ENCODE measurements at places on chromosomes 1 and 21.

DNA sequence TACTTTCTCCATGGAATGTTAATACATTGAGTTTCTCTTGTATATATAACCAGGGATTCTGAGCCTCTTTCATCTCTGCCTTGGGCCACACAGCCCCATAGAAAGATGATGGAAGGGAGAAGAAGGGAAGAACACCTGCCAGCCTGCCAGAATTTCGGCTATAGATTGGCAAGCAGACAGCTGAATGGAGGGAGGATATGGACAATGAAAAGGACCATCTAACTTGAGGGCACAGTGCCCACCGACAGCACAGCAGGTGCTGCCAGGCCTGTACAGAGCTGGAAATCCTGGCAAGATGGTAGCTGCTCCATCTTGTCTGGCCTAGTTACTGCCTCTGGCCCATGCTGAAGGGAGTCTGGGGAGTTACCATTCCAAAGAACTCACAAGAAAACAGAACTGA, 244.3 kb downstream of the FGGY start:
- no peak for DNase-seq

- DNase-seq = no peak
These were observed 148.9 kb upstream of the ZNF648 start for GRCh38 chr1:182210417-182210816.

- no peak for DNase-seq
These were observed 97.1 kb upstream of the ESRRG start for GRCh38 chr1:216820345-216820744.

GRCh38 chr1:90204780-90205179, 209.9 kb downstream of the ZNF326 start:
- DNase-seq = no peak

DNA sequence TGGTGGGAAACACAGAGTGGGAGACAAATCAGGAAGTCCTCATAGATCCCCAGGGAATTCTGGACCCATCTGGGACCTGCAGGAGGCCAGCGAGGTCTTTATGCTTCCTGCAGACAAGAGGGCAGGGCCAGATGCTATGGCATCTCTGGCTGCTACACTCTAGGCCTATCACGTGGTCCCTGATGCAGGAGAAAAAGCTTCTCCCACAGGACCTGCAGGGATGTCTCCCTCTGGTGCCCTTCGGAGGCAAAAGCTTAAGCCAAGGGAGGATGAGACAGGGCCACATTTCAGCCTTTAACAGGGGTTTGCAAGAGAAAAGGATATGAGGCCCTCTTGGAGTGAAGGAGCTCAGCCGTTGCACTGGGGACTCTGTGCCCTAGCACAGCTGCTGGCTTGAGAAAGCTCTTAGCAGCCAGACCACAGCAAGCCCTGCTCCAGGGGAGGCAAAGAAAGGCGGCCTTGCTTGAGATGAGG, 243.0 kb downstream of the C1orf94 start:
- DNase-seq = no peak

DNA sequence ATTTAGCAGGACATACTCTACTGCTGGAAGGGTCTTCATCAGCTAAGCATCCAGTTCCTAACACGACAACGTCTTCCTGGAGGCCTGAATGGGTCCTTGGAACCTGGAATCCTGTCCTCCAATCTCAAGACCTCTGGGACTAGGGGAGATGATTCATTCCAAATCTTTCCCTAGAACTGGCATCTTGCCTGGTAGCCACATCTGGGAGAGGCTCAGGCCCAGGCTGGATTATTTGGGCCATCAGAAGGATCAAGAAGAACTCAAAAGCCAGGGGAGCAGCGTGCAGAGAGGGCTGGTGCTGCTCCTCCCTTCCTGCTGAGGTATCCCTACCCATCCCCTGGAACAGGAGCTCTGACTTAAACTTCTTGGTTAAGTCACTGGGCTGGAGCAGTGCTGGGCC, 2.8 kb upstream of the PHLDA3 start:
- DNase-seq = no peak

DNA sequence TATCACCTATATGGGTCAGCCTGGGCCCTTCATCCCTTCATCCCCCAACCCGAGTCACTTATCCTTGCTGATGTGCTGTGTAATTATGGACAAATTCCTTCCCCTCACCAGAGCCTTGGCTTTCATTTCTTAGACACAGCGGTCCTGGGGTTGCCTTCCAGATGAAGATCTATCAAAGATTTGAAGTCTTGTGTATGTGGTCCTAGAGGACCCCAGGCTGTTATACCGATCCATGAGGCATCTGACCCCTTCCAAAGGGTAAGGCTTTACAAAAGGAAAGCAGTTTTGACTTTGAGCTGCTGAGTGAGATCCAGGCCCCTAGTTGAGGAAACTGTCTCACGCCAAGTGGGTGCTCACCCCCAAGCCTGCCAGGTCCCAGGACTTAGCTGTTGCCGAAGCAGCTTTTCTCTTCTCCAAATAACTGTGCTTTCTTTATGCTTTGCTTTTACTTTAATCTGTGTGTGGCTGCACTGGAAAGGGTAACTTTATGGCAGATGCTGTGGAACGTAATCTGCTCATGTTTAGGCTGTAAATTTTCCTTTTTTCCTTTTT, 37.6 kb downstream of the MAN1C1 start:
- DNase-seq = no peak

DNA sequence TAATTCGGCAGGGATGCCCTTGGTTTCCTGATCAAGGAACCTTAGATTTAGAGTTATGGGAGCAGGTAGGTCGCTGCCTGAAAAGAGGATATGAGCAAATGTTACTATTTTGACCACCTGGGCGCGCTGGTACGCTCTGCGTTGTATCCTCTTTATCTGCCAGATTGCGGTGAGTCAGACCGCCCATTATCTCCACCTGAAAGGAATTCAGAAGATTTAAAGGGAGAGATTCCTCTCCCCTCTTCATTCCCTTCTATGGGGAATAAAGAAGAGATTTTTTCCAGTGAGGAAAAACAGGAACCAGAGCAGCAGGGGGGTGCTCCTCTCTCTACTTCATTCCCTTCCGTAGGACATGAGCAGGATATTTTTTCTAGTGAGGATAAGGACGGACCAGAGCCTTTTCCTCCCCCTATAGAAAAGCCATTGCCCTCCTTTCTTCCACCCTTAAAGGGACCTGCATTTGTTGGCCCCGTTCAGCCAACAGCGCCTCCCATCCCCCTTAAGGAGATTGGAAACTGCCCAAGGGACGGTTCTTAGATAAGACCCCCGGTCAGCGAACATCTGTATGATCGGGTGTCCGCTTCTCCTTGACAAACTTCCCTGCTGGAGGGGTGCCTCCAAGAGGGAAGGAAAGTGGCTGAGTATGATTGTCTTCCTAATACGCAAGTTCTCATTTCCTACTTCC, 34.1 kb downstream of the CLCA1 start:
- no peak for DNase-seq

- no peak for DNase-seq
These were observed 85.9 kb downstream of the KIF26B start for GRCh38 chr1:245240648-245241165.

DNA sequence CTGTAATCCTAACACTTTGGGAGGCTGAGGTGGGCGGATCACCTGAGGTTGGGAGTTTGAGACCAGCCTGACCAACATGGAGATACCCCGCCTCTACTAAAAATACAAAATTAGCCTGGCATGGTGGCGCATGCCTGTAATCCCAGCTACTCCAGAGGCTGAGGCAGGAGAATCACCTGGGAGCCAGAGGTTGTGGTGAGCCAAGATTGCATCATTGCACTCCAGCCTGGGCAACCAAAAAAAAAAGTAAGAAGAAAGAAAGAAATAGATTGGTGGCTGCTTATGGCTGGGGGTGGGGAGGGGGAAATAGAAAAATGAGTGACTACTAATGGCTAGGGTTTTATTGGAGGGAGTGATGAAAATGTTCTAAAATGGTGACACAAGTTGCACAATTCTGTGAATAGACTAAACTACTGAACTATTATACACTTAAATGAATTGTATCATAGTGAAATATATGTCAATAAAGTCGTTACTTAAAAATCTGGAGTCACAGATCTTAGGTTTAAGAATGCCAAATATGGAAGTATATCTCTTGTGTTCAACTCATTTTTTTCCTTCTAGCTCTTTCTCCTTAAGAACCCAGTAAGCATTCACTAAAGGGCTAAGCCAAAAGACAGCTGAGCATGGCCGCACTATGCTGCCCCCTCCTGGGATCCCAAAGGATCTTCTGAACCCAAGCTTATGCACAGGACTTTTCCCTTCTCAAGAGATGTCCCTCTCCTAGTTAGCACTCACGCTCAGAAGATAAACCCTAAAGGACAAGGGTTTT, 3.2 kb upstream of the NPL start:
- no peak for DNase-seq

DNA sequence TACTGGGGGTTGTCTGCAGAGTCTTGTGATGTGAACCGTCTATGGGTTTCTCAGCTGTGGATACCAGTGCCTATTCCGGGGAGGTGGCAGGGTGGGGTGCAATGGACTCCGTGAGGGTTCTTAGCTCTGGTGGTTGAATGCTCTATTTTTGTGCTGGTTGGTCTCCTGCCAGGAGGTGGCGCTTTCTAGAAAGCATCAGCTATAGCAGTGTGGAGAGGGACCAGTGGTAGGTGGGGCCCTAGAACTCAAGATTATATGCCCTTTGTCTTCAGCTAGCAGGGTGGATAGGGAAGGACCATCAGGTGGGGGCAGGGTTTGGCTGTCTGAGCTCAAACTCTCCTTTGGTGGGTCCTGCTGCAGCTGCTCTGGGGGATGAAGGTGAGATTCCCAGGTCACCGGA, 127.3 kb upstream of the PLD5 start:
- no peak for DNase-seq

GRCh38 chr1:230965535-230965934, 13.1 kb downstream of the TTC13 start:
- no peak for DNase-seq

DNA sequence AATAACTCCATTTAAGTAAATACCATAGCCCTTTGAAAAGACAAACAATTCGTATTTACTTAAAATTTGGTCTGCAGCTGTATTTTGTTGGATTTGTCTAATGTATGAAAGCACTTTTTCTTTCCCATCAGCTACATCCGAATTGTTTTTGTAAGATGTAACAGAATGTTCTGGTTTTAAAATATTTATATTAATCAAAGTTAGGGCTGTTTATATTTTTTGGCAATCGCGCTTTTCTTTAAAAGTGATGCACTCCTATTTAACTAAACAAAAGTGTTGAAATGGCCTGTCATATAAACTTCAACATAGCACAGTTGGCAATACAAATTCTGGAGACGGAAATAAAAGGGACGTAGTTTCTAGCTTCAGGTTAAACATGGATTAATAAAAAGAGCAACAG, 216.3 kb upstream of the ADGRL2 start:
- no peak for DNase-seq

- DNase-seq = no peak
These were observed 299.8 kb downstream of the MATN1 start for GRCh38 chr1:30423570-30423969.

DNA sequence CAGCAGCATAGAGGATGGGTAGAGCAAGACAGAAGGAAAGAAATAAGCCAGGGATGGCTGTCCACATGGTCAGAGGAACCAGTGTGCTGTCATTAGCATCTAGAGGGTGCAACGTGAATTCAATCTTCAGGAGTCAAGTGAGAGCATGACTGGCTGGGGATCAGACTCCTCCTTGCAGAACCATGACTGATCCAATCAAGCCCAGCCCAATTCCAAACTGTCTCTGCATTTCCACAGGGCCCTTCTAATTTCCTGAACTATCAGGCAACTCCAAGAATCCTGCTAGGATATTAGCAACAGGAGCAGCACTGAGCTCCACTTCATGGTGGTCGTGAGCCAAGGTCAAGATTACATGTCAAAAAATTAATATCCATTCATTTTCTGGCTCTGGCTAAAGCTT, 166.8 kb upstream of the CAMK1G start:
- DNase-seq = no peak

- DNase-seq = no peak
These were observed 45.4 kb downstream of the SMYD2 start for GRCh38 chr1:214326406-214326805.

GRCh38 chr1:220189750-220190347, 82.4 kb downstream of the RAB3GAP2 start:
- DNase-seq = no peak

DNA sequence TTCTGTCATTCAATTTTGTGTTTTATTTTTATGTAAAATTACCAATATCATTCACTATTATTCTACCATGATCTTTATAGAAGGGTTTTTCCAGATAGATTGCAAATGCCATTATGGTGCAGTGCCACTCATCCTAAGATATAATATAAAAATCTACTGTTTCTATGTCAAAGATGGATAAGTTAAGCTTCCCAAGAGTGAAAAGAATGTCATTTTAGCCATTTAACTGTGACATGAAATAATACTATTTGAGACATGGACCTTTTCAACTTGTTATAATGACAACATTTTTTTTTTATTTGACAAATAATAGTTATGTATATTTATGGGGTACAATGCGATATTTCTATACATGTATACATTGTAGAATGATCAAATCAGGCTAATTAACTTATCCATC, 224.3 kb downstream of the RPS6KC1 start:
- DNase-seq = no peak
